NAMALWA (cell line): ENCODE measurements at places on chromosomes 6 and 20.

DNA sequence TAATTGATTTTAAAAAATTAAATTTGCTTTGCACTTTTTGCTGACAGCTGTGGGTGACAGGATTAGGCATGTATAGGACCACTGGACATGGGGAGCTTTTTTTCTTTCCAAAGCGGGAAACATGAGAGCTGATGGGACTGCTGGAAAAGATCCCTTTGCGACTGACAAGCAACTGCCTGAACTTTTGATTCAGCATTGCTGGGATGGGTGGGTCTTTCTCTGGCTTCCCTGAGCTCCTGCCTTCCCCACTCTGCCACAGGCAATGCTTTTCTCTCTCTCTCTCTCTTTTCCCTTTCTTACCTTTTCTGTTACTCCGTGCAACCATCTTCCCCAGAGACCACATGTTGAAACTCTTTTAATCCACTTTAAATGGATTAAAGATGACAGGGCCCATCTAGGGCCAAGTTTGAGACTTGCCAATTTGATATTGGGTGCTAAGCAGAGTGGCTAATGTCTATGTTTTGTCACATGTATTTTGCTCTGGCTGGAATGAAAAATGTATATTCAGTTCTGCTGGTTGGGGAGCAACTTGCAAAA lies 33.5 kb upstream of the TPD52L1 start:
- DNase-seq, result no peak

DNA sequence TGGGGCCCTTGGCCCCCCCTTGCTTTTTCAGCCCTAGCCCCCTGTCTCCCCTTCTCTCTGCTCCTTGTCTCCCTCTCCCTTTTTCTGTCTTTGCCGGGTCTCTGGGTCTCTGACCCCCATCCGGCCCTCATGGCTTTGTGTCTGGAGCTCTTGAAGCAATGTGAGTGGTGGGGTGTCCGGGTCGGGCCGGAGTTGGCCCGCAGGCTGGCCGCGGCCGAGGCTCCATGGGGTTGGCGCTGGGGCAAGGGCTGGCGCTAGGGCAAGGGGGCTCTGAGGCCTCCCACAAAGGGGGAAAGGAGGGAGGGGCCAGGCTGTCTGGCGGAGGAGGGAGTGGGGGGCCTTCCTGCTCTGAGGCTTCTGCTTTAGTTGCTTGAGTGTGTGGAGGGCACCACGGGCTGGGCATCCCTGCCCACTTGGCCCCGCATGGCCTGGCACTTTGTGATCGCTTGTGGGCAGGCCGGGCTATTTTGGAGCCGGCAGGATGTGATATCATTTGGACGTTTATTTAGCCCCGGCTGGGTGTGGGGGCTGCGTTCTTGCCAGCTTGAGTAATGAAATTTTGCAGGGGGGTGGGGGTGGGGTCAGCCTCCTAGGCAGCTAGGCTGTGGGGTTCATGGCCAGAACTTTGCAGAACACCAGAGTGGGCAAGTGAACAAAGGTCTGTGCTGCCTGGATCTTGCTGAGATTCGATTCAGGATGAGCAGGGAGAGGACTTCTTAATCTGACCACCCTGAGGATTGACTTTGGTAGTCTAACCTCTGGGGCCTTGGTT lies 78.7 kb upstream of the MYL9 start:
- peak; percentile 60 for DNase-seq

DNA sequence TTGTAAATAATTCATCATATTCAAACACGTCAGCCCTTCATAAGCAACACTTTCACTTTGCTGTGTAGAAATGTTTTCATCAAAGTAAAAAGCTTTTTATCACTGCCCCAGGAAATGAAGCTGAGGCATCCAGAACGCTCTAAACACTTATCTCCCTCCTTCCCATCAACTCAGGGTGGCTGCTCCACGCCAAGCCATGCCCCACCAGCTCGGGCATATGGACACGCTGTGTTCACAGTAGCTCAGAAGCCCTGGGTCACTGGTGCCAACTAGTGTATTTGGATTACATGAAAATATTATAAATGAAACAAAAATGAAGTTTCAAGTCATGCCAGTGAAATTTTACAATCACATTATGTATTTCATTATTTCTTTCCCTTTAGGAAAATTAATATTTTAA lies 10.3 kb downstream of the PDE10A start:
- DNase-seq, result no peak

DNA sequence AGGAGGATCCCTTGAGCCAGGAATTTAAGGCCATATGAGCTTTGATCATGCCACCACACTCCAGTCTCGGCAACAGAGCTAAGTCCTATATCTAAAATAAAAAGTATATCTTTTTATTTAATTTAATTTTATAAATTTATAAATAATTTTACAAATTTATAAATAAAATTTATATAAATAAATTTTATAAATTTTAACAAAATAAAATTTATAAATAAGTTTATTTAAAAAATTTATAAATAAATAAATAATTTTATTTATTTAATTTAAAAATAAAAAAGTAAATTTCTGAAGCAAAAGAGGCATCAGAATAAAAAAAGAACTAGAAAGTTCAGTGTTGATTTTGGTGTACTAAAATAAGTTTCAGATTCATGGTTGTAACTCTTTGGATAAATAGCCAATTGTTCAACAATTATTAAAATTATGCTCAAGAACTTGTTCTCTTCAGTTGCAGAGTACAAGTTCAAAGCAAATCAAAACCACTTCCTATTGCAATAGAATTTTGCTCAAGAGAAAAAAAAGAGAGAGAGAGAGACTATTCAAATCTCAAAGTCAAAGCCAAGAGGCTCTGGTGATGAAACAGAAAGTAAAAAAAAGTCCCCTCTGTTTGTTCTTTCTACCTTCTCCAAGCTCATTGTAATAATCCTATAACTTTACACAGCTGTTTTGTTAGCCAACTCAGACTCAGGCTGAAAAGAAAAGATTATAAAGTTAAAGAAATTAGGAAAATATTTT lies 547.5 kb upstream of the ADGRB3 start:
- peak; percentile 76 for DNase-seq

DNA sequence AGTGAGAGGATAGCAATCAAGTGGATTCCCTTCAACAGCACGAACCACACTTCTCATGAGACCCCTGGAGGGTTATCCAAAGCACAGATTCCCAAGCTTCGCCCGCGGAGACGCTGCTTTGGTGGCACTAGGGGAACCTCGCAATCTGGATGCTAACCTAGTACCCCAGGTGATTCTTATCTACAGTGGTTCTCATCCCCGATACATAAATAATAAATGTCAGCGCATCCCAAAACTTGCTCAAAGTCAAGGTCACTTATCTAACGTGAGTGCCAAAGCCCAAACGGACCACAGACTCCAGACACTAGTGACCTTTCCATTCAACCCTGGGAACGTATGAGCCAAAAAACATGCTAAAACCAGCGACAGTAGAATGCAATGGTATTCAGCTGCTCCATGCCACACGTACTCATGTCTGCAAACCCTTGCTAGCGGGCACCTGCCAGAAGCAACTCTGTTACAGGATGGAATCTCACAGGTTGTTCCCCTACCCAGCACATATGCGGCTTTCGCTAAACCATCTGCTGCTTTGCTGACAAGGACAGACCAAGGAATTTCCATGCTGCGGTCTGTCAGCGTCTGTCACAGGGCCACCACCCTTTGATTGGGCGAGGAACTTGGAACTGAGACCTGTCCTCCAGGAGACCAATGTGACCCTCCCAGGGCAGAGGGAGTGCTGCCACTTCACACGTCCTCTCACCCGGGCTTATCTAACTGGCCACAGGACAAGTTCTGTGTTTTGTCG lies 16.8 kb downstream of the MYLK4 start:
- no peak for DNase-seq

DNA sequence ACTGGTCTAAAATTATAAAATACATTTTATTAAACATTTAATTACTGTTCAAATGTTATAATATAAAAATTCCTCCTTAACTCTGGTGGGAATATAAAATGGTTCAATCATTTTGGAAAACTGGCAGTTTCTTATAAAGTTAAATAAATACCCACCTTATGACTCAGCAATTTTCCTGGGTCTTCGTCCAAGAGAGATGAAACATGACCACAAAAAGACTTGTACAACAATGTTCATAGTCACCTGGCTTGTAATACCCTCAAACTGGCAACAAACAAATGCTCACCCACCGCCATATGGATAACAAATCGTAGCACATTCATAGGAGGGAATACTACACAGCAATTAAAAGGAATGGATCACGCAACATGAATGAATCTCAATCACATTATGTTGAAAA lies 66.0 kb upstream of the RIN2 start:
- no peak for DNase-seq

GRCh38 chr6:13526727-13527670 lies 39.6 kb upstream of the GFOD1 start:
- DNase-seq, result peak; percentile 97

DNA sequence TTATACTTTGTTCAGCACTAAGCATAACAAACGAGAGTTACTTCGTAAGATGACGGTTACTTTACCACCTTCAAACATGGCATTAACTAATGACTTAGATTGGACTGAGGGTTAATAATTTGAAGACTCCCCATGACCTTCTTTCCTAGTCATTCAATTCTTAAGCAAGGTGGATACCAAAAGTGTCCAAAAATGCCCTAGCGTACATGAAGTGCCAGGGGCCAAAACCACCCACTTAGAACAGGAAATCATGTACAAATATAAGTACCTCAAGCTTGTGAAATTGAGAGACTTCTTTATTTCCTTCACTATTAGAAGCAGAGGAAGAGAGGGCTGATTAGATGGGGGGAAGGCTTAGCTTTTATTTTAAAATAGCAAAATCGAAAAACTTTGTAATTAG lies 166.4 kb downstream of the ATXN1 start:
- peak; percentile 13 for DNase-seq

DNA sequence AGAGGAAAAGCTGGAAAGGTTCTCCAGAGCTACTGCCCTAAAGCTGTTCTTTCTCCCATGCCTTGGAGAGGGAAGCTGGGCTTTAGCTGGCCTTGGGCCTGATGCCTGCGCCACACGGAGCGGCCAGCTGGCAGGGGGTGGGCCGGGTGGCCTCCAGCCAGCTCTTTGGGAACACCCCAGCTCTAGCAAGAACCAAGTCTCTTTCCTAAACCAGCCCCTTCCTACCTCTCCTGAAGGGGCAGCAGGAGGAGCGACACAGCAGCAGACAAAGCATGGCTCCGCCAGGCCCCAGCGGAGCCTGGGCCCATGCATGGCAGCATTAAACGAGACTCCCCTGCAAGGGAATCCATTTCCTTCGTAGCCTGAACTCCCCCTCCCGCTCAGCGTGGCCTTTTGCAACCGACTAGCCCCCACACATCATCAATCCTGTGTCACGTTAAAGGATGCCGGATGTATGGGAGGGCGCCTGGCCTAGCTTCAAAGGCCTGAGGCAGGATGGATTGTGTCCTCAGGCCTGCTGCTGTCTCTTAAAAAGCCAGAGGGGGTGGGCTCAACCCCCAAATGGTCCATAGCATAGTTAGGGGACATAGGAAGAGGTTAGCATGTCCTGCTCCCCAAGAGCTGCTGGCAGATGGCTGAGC lies 14.0 kb downstream of the MRPS18A start:
- no peak for DNase-seq

GRCh38 chr6:156449128-156449527 lies 328.1 kb upstream of the ARID1B start:
- no peak for DNase-seq

GRCh38 chr20:35062478-35062877 lies 30.1 kb downstream of the TRPC4AP start:
- no peak for DNase-seq

DNA sequence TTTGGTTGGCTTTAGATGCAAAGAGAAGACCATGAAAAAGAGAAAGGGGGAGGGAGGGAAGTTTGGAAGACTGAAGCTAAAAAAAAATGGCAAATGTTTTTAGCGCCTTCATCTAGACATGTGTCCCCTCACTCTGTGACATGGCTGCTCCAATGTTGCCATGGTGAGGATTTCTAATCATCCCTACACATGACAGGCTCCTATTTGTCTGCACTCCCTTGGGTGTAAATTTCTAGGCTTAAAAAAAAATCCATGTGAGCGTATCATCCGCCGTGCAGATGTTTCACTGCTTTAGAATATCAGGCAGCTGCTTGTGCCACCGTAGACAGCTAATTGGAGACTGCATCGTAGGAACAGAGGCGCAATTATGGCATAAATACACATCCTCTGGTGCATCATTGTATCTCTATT lies 761.1 kb upstream of the MMS22L start:
- no peak for DNase-seq

GRCh38 chr6:127857051-127857637 lies 43.7 kb downstream of the THEMIS start:
- DNase-seq, result no peak

GRCh38 chr20:21557241-21558020 lies 43.6 kb upstream of the NKX2-2 start:
- no peak for DNase-seq

- no peak for DNase-seq
Measured at GRCh38 chr20:37636212-37636975, 57.4 kb upstream of the CTNNBL1 start.

- no peak for DNase-seq
Measured at GRCh38 chr6:73290435-73290834, 27.4 kb upstream of the KHDC1 start.

DNA sequence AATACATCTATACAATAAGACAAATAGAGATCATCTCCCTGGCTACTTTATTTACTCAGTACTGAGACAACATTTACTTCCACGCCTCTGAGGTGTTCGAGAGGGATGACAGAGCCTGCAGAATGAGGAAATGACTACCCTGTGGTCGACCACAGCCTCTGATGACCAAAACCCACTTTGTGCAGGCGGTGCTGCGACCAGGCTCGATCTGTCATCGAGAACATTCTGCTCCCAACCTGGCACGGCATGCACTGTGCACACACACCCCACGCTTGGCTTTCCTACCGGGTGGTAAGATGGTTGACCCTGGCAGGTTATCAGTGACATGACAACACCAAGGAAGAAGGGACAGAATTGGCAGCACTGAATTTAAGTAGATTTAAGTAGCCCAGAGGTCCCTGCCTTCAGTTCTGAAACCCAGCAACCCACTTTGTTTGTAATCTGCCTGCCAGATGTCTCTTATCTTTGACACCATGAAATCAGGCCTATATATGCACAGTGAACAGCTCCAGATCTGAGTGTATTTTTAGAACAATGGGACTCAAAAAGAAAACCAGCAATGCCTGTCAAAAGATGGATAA lies 42.6 kb downstream of the TTI1 start:
- DNase-seq, result peak; percentile 14

- no peak for DNase-seq
Measured at GRCh38 chr20:25209911-25210310, 14.4 kb downstream of the ENTPD6 start.

- DNase-seq, result no peak
Measured at GRCh38 chr6:22073516-22074198, 223.2 kb downstream of the PRL start.

DNA sequence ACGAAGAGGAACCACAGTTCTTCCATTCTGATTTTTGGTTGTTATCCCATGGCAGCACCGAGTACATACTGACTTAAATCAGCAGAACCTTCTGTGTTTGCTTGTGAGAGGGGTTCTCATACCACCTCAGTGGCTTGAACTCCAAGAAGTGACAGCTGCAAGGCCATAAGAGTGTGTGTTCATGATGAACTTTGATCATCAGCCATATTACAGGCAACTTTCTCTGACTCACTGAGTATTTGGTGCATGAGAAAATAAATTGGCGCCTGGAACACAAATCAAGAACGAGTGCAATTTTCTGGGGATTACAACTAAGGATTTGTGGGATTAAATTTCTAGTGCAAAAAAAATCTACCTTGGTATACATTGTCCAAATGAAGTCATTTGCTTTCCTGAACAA lies 68.9 kb downstream of the CYP39A1 start:
- DNase-seq, result no peak

- peak; percentile 74 for DNase-seq
Measured at GRCh38 chr6:137811121-137811915, 55.7 kb upstream of the TNFAIP3 start.

- DNase-seq, result no peak
Measured at GRCh38 chr20:24459733-24460132, 9.7 kb upstream of the SYNDIG1 start.

- DNase-seq, result no peak
Measured at GRCh38 chr6:44868335-44868668, 459.8 kb upstream of the RUNX2 start.
